Right forelimb (tissue), 1 donor: ENCODE measurements at places on chromosomes 11 and 22.

- peak; percentile 41 for DNase-seq
Observed at GRCh38 chr11:42407341-42407740, 904.5 kb upstream of the API5 start.

- DNase-seq: no peak
Observed at GRCh38 chr11:123458501-123458900, 28.4 kb downstream of the GRAMD1B start.

GRCh38 chr22:21951931-21952465, 650 bp downstream of the PPM1F start:
- DNase-seq: peak; percentile 75

DNA sequence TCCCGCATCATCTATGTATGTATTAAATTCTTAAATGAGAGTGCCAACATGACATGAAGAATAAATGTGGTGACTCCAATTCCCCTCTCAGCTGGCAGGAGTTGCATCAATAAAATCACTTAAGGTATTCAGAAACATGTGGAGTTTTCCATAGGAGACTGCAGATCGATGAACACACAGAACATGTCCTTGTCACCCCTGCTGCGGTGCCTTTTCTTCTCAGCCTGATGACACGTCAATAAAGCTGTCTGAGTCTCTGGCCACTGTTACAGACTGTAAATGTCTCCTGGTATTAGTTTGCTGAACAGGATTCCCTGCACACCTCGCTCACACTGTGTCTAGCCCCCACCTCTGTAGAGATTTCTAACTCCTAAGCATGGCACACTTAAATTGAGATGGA, 460.5 kb downstream of the LRRC4C start:
- DNase-seq: no peak

DNA sequence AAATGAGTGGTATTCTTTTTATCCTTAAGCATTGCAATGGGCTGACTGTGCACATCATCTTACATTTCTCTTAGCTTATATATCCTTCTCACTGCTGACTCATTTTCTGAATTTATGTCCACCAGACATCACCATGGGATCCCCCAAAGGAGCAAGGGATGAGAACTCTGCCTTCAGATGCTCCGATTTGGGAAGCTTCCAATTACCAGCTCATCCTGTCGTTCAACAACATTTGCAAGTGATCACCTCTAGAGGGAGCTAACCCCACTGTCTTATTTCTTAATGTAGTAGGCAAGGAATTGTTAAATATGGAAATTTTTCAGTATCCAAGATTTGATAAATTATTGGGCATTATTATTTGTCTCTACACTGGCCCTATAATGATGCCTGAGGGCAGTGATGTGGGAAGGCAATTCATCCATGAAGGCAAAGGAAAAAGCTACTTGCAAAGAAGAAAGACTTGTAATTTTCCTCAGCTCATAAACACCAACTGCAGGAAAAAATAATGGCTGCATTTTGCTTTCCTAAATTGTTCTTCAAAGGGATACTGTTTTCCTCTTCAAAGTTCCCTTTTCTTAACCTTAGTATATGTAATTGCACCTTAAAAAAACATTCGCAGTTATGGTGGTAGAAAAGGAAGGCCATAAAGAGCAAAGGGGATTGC, 102.4 kb upstream of the FSHB start:
- no peak for DNase-seq

GRCh38 chr11:126751242-126751641, 249.3 kb downstream of the KIRREL3 start:
- no peak for DNase-seq

- peak; percentile 34 for DNase-seq
Observed at GRCh38 chr22:47111626-47112581, 349.5 kb downstream of the TBC1D22A start.

- DNase-seq: no peak
Observed at GRCh38 chr11:86314636-86315035, 12.6 kb downstream of the HIKESHI start.

DNA sequence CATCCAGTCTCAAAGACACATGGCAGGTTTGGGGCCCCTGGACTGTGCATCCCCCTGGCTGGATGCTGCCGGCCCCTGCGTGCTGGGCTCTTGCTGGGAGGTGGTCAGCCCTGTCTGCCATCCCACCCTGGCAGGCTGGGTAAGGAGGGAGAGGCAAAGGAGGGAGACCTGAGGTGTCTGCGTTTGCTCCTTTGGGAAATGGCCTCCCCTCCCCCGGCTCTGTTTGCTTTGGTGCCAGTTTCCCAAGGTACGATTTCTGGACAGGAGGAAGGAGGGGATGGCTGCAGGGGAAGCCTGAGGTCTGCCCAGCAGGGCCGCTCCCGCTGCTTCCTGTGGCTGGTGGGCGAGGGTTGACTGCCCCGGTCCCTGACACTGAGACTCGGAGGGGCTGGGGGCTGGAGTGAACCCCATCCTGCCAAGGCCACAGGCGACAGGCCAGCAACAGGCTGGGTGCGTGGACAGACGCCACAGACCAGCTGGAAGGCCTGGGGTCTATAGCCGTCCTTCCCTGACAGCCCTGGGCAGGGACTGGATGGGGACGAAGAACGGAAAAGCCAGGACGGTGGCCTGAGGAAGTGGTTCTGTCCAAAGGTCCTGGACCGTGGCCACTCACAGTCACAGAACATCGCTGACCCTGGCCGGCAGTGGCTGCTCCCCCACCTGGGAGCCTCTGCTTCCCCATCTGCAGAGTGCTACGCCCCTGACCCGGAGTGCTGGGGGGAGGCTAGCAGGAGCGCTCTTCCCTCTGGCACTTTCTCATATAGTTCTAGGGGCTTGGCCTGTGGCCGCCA, 38.0 kb downstream of the OSBPL5 start:
- no peak for DNase-seq

DNA sequence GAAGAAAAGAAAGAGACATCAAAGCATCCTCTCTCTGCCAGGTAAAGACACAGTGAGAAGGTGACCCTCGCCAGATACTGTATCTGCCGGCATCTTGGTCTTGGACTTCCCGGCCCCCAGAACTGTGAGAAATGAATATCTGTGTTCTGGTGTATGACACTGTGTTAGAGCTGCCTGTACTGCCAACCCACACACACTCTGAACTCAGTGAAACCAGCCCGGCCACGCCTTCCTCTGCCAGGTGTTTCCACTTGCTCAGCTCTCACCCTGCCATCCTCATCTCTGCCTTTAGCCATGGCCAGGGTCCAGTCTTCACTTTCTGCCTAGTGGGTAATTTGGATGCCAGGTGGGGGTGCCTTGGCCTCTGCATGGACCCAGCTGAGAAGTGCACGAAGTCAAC, 24.0 kb downstream of the CBX7 start:
- no peak for DNase-seq

GRCh38 chr11:68960294-68961071, 20.3 kb downstream of the MRGPRD start:
- DNase-seq: no peak

DNA sequence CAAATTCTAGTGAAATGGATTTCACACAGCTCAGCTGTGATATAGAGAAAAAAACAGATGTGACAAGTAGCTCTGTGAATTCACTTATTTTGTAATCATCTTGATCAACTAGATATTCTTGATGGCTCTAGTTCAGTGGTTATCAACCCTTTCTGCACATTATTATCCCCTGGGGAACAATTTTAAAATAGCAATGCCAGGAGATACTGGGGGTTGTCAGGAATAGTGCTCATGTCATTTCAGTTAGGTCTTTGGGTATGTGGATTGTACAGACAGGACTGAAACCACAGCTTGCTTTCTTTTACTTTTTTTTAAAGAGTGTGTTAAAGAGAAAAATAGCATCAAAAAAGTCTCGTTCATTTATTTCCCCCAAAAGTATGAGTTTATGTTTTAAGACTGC, 269.0 kb upstream of the PDGFD start:
- no peak for DNase-seq

DNA sequence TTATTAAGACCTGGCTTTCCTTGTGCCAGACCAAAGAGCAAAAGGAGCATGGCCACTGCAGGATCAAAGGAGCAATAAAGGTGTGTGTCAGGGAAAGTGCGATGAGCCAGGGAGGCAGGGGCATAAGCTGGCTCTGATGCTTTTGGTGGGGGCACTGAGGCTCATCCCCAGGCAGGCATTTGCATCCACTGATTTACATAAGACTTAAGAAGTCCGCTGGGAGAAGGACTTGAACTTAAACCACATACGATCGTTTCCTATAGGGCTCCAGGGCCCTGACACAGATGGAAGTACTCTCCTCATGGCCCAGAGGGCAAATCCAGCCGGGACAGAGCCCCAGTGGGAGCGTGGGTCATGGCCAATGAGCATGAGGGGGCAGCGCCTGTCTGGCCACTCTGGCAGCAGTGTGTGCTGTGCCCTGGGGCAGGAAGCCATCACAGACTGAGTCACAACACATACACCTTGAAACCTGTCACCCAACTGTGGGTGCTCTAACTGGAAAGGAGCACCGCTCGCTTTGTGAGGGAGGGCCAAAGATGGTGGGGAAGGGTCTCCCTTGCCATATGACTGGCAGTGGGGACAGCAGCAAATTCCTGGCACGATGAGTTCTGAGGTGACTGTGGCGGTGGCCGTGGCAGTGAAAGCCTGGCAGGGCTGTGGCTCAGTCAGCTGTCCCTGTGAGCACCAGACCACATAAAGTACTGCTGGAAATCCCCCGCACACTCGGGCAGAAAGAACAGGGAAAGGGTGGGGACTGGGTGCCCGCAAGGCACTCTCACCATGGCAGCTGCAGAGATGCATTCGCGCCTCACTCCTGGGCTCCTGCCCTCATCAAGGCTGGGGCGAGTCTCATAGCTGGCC, 79.4 kb upstream of the LMO1 start:
- no peak for DNase-seq

DNA sequence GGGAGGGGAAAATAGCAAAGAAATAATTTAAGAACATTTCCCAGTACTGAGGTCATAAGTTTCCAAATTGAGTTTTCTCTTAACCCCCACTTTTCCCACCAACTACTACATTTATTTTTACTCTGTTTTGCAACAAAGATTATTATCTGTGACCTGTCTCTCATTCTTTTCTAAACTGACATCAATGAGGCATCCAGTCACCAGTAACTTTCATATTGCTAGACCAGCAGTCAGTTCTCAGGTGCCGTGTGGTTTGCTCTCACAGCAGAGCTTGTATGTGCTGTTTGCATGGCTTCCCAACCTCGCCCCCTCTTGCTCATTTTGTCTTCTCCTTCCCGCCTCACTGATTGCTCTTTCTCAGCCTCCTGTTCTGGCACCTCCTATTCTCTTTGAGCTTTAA, 1091.3 kb downstream of the TBC1D22A start:
- DNase-seq: no peak

DNA sequence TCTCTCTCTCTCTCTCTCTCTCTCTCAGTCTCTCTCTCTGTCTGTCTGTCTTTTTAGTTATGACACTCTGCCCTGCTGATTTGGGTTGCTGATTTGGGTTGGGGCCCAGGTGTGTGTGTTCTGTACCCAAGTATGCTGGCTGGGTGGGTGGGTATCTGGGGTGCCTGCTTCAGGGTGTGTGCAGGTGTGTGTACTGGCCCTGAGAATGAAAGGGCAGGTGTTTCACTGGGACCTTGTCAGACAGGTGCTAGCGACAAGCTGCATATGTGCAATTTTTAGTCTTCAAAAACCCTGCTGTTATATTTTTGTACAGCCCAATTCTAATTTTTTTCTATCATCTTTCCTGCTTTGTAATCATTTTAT, 943 bp downstream of the CSF2RB start:
- DNase-seq: no peak

GRCh38 chr11:120842195-120842594, 181.7 kb upstream of the TBCEL start:
- DNase-seq: no peak

GRCh38 chr22:40190501-40190900, 12.8 kb downstream of the TNRC6B start:
- no peak for DNase-seq

DNA sequence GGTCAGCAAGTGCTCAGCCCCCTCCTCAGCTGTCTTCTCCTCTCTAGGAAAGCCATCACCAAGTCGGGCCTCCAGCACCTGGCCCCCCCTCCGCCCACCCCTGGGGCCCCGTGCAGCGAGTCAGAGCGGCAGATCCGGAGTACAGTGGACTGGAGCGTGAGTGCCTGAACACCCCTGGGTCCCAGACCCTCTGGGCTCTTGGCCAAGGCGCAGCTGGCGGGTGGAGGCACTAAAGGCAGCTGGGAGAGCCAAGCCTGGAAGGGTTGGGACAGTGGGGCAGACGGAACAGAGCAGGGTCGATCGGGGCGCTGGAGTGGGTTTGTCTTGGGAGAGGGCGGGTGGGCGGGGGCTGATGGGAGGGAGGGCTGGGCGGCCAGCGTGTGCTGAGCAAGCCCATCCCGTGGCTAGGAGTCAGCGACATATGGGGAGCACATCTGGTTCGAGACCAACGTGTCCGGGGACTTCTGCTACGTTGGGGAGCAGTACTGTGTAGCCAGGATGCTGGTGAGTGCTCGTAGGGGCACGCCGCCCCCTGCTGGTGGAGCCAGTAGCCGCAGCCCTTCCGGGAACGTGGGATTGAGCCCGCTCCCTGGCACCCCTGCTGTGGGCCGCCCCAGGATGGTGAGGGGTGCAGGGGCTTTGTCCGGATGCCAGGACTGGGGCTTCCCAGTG, 14.1 kb upstream of the MDK start:
- peak; percentile 84 for DNase-seq

DNA sequence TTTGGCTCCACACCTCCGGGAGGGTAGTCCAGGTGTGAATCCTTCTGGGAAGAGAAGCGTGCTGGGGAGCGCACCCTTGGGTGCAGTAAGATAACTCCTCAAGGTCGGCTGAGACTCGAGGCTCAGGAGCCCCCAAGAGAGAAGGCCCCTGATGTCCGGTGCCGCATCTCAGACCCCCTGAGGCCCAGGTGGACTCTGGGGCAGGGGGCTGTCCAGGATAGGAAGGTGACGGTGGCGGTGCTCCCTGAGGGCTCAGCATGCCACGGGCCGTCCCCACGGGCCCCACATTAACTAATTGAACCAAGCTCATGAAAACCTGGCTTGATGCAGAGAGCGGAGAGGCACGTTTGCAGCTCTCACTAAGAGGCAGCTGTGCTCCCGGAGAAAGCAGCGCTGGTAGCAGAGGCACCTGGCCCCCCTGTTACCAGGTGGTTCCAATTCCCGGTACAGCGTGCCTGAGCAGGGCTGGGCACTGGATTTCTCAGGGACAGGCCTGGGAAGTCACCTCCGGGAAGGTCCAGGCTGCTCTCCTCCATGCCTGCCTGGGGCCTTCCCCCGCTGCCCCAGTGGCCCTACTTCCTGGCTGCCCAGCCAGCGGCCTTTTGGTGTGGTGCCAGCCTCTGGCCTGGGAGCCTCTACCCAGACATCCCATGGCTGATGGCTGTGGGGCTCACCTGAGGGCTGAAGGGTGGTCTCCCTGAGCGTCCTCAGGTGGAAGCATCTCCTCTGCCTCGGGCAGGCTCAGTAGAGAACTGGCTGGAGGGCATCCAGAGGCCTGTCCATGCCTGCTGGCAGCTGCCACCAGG, 1.1 kb downstream of the KCNQ1 start:
- DNase-seq: no peak

GRCh38 chr11:130897262-130898182, 18.8 kb downstream of the SNX19 start:
- no peak for DNase-seq

GRCh38 chr11:122559734-122560382, 95.7 kb upstream of the UBASH3B start:
- no peak for DNase-seq

GRCh38 chr11:30474151-30474954, 111.8 kb downstream of the MPPED2 start:
- DNase-seq: no peak
